ENCODE measurements at places on chromosomes 2 and 18.

DNA sequence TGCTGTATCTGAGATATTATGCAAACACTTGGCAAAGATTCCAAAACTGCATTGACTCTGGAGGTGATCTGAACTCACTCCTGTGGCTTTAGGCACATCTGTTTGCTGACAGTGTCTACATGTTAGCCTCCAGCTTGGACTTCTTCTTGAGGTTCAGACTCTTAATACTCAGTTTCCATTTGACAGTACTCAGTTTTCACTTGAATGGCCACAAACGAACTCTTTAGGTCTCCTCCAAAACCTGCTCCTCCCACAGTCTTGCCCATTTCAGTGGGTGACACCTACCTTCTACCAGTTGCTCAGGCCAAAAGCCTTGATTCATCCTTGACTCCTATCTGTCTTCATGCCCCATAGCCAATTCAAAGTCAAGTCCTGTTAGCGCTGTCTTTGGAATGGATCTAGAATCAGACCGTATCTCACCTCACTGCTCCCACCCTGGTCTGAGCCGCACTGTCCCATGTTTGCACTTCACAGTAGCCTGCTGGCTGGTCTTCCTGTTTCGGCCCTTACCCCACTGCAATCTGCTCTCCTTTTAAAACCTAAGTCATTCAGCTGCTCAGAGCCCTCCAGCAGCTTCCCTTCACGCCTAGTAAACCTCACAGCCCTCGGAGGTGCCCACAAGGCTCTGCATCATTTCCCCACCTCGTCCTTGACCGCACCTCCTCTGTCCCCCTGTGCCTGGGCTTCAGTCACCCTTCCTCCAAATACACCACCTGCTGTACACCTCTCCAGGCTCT lies 10.5 kb downstream of the ATG16L1 start:
- no peak for DNase-seq

DNA sequence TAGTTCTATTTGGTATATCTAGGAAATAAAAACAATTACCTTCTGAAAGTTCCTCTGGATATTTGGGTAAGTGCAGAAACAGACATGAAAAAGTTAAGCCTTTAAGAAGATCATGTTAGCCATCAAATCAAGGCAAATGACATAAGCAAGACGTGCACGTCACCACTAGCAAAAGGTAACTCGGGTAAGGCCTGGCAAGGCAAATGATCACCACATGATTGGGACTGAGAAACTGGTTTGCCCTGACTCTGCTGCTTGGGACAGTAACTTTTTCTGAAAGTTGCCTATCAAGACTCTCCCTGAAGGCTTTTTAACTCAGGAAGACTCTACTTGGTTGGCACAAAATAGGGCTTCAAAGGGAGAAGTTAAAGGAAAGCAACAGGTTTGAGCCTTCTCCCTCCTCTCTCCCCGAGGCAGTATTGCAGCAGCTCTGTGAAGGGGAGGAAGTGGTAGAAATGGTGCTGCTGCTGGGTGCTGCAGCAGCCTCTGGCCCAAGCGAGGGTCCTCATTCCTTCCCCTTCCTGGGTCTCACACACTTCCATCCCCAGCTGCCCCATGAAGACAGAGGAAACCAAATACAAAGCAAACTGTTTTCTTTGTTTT lies 17.1 kb upstream of the TMEM237 start:
- DNase-seq, result no peak

DNA sequence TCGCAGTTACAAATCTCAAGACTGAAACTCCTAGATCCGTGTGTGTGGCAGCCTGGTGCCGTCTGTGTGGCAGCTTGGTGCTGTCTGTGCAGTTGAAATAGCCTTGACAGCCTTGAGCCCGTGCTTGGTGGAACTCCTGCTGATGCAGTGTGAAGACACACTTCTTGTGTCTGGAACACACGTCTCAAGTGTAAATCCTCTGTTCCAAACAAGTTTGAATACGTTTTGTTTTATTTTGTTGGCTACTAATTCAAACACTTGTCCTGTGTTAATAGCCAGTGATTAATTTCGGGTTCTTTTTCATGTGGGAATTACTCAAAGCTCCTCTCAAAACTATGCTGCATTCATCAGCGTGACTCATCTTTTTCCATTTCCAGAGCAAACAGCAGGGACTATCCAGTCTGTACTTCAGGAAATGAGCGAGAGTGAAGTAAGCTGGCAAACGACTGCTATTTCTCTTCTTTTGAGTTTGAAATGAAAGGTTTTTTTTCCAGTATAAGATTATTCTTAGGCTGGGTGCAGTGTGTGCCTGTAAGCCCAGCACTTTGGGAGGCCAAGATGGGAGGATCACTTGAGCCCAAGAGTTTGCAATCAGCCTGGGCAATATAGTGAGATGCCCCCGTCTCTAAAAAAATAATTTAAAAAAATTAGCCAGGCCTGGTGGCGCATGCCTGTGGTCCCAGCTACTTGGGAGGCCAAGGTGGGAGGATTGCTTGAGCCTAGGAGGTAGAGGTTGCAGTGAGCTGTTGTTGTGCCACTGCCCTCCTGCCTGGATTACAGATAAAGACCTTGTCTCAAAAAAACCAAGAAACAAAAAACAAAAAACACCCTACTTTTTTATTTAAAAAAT lies 152.9 kb downstream of the SPP2 start:
- no peak for DNase-seq

GRCh38 chr2:234825616-234826015 lies 126.2 kb upstream of the SH3BP4 start:
- DNase-seq, result no peak

GRCh38 chr2:65802298-65802942 lies 370.0 kb upstream of the SPRED2 start:
- no peak for DNase-seq

DNA sequence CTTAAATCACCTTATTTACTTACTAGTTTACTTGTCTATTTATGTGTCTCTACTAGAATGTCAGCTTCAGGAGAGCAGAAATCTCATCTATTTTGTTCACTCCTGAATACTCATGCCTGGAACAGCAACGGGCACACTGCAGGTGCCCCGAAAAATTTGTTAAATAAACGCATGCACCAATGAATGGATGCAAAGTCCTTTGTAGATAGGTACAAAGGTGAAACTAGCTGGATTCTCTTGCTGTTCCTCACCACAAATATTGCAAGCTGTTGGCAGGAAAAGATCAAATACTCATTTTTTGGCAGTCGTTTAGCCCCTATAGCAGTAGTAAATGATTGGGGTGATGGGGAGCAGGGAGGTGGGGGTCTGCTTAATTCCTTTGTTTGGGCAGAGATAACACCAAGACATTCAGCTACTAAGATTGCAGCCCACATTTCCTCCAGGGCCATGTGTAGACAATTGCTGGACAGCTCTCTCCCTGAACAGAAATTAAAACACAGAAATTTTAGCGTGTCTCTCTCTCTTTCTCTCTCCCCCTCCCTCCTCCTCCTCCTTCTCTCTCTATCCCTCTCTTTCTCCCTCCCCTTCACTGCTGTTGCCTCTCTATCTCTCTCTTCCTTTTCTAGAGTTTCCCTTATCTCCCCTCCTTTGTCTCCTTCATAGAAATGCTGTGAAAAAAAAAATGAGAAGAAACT lies 5.4 kb downstream of the MARCHF4 start:
- no peak for DNase-seq

Data from NCI-H187 treated with DMSO at 0.1 percent for 48 hours (cell line).